ENCODE measurements at places on chromosomes 11 and 22.

- DNase-seq = peak; percentile 63
Observed at GRCh38 chr11:64742087-64742888, 1.7 kb downstream of the RASGRP2 start.

GRCh38 chr11:126433244-126433846 is 77.9 kb downstream of the ST3GAL4 start:
- DNase-seq = no peak

- DNase-seq = peak; percentile 52
Observed at GRCh38 chr22:32717337-32718240, 83.9 kb upstream of the TIMP3 start.

DNA sequence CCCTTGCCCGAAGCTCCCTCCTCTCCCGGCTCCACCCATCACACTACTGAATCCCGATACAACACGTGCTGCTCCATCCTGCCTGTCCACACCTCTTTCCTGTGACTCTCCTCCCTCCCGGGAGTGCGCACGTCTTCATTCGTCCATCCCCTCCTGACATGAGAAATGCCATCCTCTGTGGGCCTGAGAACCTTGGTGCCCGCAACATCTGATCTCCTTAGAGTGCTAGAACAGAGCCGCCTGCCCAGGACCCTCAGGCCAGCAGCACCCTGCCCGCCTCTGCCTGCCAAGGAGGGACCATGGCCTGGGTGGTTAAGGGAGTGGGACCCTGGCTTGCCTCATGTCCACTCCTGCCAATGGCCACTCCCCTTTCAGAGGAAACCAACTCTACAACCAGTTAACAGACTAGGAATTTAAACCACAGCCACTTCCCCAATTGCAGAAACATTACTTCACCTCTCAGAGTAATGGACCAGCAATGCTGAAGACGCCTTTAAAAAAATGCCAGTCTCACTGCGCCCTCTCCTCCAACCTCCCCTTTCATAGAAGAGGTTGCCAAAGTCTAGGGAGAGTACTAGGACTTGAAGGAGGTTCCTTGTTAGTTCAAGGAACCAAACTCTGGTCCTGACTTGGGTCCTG is 466.3 kb downstream of the OPCML start:
- peak; percentile 49 for DNase-seq

DNA sequence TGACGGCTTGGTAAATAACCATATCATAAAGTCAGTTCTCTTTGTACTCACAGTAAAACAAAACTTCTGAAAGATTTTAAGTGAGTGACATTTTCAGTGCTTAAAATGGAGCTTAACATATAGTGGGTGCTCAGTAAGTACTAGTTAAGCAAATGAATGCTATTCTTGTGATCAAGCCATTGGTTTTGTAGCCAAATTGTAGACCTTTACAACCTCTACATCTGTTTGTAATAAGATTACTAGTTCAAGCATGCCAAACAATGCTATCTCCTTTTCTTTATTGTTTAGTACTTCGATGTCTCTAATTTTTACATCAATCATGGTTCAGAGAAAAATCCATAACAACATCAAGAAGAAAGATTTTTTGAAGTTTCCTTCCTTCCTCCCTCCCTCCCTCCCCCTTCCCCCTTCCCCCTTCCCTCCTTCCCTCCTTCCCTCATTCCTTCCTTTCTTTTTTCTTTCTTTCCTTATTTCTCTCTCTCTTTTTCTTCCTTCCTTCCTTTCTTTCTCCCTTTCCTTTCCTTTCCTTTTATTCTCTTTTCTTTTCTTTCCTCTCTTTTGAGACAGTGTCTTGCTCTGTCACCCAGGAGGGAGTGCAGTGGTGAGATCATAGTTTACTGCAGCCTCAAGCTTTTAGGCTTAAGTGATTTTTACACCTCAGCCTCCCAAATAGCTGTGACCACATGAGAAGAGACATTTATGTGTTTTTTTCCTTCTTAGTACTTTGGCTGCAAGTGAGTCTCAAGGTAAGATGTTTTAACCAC is 5.7 kb upstream of the OR51B4 start:
- no peak for DNase-seq

DNA sequence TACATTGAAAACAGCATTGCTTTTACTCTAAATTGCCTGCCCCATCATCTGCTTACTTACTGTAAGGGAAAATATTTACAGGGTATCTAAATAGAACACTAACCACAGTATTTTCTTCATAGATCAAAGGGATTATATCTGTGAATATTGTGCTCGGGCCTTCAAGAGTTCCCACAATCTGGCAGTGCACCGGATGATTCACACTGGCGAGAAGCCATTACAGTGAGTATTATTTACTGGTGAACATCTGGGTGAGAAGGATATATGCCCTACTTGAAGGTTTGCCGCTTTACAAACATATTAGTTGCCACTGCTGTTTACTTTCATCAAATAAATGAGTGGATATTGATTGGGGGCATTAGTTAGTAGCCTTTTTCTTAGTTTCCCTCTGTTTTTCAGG is 5.9 kb upstream of the CNTF start:
- peak; percentile 73 for DNase-seq

DNA sequence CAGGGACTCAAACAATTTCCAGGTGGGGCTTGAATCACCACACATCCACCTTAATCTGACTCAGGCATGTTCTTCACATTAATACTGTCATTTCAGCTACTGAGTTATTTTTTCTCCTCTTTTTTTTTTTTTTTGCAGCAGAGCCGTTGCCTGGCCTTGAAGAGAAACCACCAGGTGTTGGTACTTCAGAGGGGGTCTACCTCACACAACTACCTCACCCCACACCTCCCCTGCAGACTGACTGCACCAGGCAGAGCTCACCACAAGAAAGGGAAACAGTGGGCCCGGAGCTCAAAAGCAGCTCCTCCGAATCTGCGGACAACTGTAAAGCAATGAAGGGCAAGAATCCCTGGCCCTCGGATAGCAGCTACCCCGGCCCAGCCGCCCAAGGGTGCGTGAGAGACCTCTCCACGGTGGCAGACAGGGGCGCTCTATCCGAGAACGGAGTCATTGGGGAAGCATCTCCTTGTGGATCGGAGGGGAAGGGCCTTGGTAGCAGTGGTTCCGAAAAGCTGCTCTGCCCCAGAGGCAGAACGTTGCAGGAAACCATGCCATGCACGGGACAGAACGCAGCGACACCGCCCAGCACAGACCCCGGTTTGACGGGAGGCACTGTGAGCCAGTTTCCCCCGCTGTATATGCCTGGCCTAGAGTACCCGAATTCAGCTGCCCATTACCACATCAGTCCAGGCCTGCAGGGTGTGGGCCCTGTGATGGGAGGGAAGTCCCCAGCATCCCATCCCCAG is 15.1 kb upstream of the SLC25A18 start:
- no peak for DNase-seq

DNA sequence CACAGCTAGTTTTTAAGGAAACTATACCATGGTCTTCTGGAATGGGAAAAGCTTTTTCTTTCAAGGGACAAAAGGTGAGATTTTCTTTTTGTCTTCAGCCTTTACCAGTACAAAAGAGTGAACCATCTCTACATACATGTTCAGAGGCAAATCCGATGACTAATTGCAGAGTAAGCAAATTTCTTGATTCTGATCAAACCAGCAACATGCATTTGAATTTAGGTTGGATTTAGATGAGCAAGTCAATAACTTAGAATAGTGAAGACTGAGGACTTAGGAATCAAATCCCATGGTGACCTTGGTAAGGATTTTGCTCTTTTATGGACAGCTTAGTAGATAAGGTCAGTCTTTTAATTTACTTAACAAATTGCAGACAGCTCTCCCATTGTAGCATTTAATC is 65.9 kb upstream of the BLID start:
- no peak for DNase-seq

GRCh38 chr11:78207532-78208256 is 19.0 kb downstream of the USP35 start:
- DNase-seq = no peak

- DNase-seq = no peak
Observed at GRCh38 chr11:41237382-41237781, 222.1 kb downstream of the LRRC4C start.

DNA sequence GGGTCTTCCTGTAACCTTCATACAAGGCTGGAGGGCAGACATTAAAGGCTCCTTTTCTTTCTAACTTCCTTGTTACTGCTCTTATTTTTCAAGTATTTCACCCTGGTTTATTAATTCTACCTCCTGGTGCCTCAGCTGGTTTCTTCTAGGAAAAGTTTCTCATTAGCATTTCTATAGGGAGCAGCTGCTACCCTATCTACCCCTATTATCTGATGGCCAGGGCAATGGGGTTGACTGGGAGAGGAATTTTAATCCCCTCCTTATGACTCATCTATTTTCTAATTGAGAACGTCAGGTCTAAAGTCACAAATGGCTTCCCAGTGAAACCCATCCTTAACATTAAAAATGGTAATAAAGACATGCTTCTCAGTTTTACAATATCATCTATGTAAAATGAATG is 5.0 kb downstream of the MAP6 start:
- DNase-seq = no peak

GRCh38 chr22:45783690-45784089 is 112.1 kb downstream of the ATXN10 start:
- no peak for DNase-seq

DNA sequence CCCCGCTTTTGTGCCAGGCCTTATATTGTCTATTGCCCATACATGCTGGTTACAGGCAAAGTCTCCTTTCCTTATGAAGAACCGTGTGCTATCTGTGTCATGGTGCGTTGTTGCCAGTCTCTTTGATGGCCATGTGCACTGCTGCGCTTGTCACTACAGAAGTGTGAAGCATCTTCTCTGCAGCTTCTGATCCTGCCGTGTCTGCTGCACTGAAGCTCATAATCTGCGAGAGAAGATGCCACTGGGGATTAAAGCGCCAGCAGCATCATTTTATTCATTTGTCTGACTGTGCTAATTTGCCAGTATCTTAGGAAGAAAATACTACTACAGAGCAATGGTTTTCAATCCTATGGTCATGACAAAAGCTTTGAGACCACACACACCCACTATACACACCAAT is 330.1 kb downstream of the FAT3 start:
- no peak for DNase-seq

DNA sequence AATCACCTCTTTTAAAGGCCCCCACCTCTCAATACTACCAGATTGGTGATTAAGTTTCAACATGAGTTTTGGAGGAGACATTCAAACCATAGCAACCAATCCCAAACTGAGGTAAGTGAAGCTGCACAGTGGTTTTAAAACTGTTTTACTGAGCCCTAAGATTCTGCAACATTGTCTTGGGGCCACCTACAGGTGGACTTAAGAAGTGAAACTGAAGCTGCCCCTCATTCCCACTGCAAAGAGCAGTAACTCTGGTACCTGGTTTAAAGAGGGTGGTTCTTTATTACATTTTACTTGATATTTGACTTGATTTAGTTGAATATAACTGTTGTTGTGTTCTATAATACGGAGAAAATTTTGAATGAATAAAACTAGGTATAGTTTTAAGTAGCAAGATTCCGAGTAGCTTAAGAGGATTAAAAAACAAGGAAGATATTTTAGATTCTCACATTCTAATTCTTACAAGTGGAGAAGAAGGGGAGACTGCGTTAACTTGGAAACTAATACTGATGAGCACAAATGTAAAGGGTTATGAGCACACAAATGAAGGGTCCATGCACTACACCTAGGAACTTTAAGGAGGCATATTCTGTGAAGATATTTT is 26.7 kb downstream of the SYT9 start:
- peak; percentile 56 for DNase-seq

GRCh38 chr22:47419239-47419638 is 656.8 kb downstream of the TBC1D22A start:
- DNase-seq = no peak

DNA sequence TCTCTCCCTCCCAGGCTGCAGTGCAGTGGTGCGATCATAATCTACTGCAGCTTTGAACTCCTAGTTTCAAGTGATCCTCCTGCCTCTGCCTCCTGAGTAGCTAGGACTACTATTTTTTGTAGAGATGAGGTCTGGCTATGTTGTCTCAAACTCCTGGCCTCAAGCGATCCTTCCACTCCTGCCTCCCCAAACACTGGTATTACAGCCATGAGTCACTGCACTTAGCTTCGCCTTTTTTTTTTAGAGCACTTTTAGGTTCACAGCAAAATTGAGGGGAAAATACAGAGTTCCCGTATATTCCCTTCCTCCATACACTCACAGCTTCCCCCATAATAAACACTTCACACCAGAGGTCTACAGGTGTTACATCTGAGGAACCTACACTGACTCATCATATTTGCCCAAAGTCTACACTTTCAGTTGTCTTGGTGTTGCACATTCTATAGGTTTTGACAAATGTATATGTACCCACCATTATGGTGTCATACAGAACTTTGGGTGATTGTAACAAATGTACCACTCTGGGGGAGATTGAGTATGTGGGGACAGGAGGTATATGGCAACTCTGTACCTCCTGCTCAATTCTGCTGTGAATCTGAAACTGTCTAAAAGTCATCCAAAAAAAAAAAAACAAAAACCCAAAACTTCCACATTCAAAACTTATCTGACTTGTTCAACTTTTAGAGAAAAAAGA is 11.3 kb upstream of the SLC37A4 start:
- no peak for DNase-seq

- no peak for DNase-seq
Observed at GRCh38 chr22:33796494-33796893, 123.8 kb downstream of the LARGE1 start.

DNA sequence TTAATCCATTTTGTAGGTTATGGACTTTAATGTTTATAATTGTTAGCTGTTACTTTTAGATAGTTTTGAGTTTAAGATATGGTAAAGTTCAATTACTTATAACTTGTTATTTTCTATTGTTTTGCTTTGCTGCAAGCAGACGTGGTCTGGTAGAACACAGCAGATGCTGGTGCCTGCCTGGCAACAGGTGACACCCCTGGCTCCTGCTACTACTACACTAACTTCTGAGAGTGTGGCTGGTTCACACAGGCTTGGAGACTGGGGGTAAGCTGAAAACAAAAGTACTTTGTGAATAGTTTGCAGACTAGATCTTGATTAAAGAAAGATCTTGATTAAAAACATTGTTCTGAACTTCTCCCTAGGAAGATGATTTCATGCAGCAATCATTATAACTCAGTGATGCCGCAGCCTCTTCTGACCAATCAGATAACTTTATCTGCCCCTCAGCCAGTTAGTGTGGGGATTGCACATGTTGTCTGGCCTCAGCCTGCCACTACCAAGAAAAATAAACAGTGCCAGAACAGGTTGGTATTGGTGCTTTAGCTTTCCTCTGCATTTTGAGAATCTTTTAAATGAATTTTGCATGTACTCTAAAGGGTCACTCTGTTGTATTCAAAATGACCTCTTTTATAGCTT is 90.4 kb downstream of the HIPK3 start:
- no peak for DNase-seq

DNA sequence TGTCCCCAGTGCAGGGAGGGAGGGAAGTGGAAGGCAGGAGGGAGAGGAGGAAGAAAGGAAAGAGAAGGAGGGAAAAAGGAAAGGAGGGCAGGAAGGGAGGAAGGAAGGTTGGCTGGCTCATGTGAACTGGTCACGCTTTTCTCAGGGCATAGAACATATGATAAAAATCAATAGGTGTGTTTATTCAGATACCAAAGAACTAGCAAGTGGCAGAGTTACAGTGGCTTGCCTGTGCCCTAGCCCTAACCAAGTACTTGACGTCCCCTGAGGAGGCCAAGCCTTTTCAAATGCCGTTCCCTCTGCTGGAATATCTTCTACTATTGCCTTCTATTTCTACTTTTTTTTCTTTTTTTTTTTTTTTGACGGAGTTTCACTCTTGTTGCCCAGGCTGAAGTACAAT is 33.5 kb downstream of the CHRDL2 start:
- DNase-seq = no peak

GRCh38 chr11:45176996-45177395 is 30.6 kb downstream of the PRDM11 start:
- no peak for DNase-seq

Data from GM03348 (cell line).